NCI-H1930 (cell line): ENCODE measurements at places on chromosomes 11 and 22.

- DNase-seq = no peak
Measured at GRCh38 chr11:12989428-12990161, 19.5 kb upstream of the RASSF10 start.

GRCh38 chr22:38435010-38435409 is 20.0 kb downstream of the KCNJ4 start:
- DNase-seq = no peak

DNA sequence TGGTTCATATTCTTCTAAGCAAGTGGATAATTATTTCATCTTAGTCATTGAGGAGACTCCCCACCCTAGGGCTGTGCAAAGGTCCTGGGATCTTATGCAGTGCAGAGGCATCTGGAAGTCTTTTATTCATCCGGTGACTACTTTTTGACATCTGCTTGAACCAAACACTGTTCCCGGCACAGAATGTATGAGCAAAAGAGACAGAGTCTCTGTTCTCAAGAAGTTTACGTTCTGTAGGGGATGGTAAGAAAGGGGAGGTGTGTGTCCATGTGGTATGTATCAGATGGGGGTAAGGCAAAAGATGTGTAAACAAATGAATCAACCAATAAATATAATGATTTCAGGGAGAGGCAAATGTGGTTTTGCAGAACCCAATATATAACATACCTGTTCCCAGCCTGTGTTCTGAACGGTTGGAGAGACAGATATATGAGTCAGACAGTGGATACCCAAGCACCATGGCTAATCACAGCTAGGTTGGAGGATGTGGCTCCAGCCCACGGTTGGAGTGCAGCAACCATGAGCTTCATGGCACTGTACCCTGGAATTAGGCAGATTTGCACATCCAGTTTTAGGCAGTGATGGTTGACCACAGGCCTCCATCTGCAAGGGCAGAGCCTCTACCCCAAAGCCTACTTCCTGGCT is 75.1 kb upstream of the CADM1 start:
- no peak for DNase-seq

DNA sequence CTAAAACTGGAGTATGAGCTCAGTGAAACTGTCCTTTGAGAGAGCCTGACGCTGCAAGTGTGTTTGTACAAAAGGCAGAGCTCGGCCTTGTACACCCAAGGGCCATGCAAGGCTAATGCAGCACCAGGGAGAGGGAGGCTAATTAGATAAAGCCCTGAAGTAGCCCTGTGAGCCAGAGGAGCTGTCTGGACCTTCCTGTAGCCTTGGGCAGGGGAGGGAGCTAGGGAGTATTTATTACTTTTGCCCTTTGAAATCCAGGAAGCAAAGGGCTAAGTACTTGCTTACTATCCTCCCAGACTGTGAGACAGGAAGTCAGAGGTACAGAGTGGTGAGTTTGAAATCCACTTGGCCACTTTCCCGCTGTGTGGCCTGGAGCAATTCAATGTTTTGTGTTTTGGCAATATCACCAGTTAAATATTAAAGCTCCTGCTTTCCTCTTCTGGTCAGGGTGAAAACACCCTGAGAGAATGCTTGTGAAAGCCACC is 10.2 kb upstream of the LDHA start:
- DNase-seq = no peak

DNA sequence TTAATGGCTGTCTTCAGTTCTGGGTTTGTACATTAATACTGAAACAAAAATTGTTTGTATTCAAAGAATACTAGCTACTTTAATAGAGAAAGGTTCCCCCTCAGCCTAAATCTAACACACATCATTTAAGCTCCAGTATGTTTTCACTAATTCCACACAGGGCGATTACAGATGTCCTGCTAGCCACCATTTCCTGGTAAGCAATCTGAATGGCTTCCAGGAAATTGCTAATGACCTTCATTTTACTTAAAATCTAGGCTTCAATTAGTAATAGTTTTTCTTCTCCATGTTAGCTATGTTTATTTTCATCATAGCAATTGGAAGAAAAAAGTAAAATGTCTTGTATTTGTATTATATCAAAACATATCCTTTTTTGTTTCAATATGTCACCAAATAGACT is 132.8 kb downstream of the SOX6 start:
- DNase-seq = no peak
